ENCODE measurements at places on chromosomes 2 and 18.

- DNase-seq, result no peak
Measured at GRCh38 chr2:149739883-149740265, 152.3 kb upstream of the MMADHC start.

DNA sequence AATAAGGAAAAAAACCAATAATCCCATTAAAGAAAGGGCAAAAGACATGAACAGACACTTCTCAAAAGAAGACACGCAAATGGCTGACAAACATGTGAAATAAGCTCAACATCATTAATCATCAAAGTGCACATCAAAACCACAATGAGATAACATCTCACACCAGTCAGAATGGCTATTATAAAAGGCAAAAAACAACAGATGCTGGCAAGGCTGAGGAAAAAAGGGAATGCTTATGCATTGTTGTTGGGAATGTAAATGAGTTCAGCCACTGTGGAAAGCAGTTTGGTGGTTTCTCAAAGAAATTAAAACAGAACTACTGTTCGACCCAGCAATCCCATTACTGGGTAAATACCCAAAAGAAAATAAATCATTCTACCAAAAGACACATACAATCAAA lies 285.6 kb downstream of the NR4A2 start:
- DNase-seq, result no peak

GRCh38 chr2:234257859-234258561 lies 207.5 kb downstream of the SPP2 start:
- DNase-seq, result no peak

GRCh38 chr2:68774569-68775271 lies 40.1 kb downstream of the ARHGAP25 start:
- no peak for DNase-seq

GRCh38 chr18:22303927-22304326 lies 113.8 kb downstream of the CTAGE1 start:
- no peak for DNase-seq

DNA sequence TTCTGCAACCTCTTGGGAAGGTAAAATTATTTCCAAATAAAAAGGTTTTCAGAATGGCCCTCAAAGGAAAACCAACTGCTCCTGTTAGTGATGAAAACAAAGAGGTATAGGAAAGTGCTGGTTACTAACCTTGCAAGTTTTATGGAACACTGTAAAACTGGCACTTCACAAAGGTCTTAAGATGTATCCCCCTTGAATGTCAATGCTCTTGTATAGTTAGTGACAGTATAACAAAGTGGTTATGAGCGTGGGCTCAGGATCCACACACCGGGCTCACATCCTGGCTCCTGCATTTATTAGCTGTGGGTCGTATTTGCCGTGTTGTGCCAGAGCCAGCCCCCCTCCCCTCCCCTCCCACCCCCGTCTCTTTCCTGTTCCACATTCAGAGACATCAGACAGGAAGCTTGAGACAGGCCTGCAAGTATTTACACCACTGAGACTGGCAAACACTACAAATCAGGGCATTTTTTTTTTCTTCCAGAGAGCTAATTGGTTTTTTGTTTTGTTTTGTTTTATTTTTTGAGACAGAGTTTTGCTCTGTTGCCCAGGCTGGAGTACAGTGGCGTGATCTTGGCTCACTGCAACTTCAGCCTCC lies 9.2 kb upstream of the DNPEP start:
- no peak for DNase-seq
